ENCODE measurements at places on chromosomes 4 and X.

DNA sequence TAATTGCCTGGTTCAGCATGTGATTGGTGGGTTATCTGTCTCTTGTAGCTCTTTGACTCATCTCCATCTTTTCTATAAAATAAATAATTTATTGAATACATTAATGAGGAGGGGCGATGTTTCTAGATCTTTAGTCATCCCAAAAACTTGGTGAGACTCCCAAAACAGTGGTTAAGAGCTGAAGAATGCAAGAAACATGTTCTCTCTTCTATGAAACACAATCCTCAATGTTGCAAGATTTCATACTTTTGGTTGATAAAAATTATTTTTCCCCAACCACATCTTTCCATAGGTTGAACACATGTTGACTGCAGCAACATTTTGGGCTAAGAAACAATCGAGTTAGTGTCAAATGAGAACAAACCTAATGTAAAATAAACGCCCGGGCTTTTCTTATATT is 1.2 kb upstream of the TMEM47 start:
- DNase-seq: no peak

DNA sequence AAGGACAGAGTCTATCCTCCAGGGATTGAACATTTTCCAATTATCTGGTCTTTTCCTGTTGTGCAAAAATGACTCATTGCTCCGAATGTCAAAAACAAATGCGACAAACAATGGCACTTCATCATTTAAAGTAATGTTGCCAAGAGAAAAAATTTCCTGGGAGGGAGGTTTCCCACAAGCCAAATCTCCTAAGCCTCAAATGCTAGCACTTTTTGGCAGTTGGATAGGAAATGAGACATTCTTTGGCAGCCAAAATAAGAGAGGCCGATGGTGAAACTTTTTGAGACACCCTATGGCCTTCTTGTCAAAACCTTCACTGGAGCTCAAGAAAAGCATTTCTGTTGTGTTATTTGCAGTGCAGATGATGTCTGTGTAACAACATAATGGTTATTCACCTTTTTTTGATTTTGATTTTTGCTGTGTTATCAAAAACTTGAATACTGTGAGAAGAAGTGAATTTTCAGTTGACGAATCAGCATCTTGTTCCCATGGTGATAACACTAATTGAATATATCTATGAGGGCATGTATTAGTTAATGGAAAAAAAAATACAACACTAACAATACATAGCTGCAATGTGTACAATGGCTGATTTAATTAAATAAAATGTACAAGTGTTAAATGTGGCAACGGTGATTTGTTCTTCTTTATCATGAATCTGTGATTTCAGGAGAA is 333.8 kb downstream of the ANK2 start:
- no peak for DNase-seq

DNA sequence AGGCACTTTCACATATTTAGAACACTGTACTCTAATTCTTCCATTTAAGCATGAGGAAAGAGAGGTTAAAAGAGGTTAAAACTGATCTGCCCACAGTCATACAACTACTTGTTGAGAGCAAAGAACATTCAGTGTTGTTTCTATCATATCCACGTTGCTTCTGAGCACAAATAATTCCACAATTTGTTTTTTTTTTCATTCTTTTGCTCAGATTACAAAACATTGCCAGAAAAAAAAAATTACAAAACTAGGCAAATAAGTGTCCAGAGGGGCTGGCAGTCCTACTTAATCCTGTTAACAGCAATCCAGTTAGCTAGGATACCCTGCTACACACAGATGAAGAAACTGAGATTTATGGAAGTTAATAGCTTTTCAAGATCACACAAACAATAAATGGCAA is 6.3 kb upstream of the USP53 start:
- no peak for DNase-seq

DNA sequence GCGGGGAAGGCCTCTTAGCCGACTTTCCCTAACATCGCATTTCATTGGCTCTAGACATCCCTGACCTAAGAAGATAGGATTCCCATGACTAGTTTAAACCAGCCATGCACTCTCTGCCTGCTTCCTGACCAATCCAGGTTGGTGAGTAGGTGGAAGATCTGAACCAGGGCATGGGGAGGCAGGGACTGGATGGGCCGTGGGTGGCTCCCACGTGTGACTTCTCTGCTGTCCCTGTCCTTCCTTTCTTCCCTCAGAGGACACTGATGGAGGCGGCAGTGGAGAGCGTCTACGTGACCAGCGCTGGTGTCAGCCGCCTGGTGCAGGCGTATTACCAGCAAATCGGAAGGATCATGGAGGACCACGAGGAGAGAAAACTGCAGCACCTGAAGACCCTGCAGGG is 90.7 kb downstream of the EVC start:
- DNase-seq: no peak

DNA sequence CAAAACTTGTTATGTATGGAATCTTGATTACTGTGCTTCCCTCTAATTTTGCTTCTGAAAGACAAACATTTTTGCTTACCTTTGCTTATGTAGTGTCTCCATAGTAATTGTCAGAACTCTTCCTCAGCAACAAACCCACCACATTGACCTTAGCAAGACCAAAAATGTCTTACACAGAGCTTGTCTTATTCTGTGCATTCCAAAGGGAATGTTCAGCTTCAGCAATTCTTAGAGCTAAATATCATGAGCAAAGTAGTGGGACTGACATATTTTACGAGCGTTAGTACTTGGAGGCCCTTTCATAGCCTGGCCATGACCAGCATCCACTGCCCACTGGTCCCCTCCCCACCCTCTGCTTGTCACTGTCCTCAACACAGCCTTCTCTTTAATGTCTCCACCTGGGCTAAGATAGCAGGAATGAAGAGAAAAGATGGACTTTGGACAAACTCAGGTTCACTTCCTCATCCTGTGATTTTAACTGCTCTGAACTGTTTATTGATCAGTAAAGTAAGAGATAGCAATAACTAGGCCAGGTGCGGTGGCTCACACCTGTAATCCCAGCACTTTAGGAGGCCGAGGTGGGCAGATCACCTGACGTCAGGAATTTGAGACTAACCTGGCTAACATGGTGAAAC is 15.5 kb upstream of the SH3D19 start:
- DNase-seq: no peak

GRCh38 chrX:22278375-22278774 is 5.7 kb downstream of the CBLL2 start:
- no peak for DNase-seq

DNA sequence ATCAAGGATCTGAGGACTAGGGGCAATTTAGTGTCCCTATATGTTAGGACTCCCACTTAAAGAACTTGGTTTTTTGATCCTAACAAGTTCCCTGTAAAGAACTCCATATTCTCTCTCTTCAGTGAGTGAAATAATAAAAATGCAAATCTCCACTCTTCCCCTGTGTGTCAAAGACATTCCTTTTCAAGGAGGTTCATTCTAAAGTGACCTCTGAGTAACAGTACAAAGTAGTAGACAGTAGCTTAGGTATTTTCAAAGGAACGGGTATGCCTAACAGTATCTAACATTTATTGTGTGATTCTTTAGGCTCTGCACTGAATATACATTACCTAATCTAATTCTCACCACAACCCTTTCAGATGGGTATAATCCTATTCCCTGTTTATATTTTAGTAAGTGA is 58.4 kb upstream of the SCOC start:
- no peak for DNase-seq

DNA sequence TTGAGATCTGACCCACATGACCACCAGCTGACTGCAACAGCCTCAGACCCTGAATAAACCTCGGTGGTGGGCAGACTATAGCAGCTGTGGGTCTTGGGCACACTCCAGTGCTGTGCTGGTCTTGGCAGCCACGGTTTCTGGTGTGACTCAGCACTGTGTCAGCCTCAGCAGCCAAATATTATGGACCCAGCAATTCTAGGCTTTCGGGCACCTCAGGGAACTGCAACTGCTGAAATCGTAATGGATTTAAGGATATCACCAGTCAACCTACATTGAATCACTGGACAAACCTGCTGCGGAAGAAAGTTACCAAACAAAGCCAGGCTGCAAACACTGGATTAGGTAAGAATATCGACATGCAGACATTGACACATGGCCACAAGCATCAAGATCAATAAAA is 10.5 kb upstream of the UBE2NL start:
- no peak for DNase-seq

Measured in kidney epithelial cell (primary cell).